ENCODE measurements at places on chromosomes 5 and 9.

GRCh38 chr5:134525683-134526482 is 413 bp downstream of the JADE2 start:
- H3K27me3 ChIP-seq = no peaks in the 10 kb centered on the region
- peak overlapping the region; percentile 93 for H3K27ac ChIP-seq
- peak overlapping the region; percentile 95 for H3K4me3 ChIP-seq
- DNase-seq = peak; percentile 42

DNA sequence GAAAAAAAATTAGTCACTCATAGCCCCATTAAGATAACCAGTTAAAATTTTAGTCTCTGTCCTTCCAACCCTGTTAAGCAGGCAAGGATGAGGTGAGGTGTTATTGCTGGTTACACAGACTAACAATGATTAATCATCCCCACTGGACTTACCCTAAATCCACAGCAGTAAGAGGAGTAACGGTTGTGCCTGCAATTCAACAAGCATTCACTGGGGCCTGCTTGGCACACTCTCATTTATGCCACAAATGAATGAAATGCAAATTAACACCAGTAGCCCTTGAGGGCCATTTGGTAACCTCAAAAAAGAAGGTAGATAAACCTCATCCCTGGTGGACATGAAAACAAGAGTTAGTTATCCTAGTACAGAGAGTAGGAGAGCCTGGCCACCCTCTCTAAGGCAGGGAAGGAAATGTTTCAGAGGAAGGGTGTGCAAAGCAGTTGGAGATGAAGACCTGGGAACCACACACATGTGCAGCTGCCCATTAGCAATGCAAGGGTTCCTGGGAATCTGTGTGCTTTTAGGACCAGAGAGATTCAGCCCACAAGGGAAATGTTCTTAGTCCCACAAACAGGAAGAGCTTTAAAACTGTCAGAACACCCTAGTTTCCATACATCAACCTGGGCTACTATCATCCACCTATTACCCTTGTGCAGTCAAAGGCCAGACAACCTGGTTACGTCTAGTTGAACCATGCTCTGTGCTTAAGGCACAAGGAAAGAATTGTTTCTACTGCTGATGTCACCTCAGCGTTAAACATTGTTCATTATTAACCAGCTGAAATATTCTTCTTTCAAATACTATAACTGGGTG is 7.7 kb downstream of the LHFPL2 start:
- H3K27me3 ChIP-seq = peaks cover 44% of the 10 kb centered on the region
- H3K4me1 ChIP-seq = no peaks in the 10 kb centered on the region
- H3K36me3 ChIP-seq = peaks cover 2% of the 10 kb centered on the region
- H3K4me3 ChIP-seq = no peak overlapping the region
- no peak overlapping the region for H3K27ac ChIP-seq

- H3K36me3 ChIP-seq = no peaks in the 10 kb centered on the region
- H3K27ac ChIP-seq = no peak overlapping the region
- peaks cover 16% of the 10 kb centered on the region for H3K4me1 ChIP-seq
Observed at GRCh38 chr5:43110606-43111170, 10.0 kb upstream of the ZNF131 start.

DNA sequence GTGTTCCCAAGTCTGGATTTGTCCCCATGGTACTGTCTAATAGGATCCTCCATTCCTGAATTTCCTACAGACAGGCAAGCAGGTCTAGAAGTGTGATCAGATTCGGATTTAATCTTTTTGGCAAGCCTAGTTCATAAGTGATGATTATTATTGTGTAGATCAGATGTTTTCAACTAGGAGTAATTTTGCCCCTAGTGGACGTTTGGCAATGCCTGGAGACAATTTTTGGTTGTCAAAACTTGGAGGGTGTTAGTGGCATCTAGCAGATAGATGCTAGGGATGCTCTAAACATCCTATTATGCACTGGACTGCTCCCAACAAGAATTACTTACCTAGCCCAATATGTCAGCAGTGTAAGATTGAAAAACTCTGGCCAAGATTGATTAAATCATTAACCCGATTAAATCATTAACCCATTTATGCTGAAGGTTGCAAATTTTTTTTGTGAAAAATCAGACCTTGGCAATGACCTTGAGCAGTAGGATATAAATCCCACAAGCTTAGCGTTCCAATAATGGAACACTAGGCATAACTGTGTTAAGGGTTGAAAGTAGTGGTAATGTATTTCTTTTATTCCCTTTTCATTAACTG is 28.2 kb downstream of the TCERG1 start:
- no peaks in the 10 kb centered on the region for H3K27me3 ChIP-seq
- no peaks in the 10 kb centered on the region for H3K4me1 ChIP-seq
- H3K4me3 ChIP-seq = no peak overlapping the region

- H3K27ac ChIP-seq = no peak overlapping the region
- peaks cover 93% of the 10 kb centered on the region for H3K27me3 ChIP-seq
- peak overlapping the region; percentile 51 for H3K4me3 ChIP-seq
- no peak for DNase-seq
- H3K4me1 ChIP-seq = peaks cover 37% of the 10 kb centered on the region
Observed at GRCh38 chr9:93952119-93952783, 2.9 kb downstream of the BARX1 start.

DNA sequence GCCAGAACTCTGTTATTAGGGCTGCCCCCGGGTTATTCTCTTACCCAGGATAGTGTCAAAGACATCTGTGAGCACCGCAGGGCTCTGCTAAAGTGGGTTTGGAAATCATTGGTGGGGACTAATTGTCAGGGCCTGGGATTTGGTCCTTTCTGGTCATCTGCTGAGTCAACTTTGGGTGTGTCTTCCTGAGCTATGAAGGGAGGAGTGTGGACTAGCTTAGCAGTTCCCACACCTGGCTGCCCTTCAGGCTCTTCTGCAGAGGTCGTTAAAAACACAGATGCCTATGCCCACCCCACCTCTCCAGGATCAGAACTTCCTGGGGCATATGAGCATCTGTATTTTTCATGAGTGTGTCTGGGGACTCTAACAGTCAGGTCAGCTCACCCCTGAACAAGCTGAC is 352.2 kb downstream of the SLIT3 start:
- H3K36me3 ChIP-seq = no peaks in the 10 kb centered on the region
- peaks cover 22% of the 10 kb centered on the region for H3K27me3 ChIP-seq
- no peak for DNase-seq
- H3K4me1 ChIP-seq = no peaks in the 10 kb centered on the region

DNA sequence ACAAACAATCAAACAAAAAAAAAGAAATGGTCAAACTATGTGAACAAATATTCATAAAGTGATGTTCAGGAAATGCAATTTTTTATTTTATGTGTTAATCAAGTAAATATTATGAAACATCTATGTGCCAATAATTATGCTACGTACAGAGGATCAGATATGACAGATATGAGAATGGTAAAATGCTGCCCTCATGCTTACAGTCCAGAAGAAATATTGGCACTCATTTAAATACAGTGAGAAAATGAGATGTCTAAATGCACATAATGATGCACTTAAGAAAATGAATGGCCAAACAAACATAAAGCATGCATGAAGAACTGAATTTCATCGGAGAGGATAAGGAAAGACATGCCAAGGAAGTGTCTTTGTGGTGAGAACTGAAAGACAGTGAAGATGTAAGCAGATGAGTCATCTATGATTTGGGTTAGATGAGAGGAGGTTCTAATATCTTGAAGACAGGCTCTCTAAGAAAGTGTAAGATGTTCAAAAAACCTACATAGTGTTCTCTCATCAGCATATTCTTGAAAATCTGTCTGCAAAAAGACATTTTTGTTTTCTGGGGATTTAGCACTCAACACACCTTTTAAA is 1231.1 kb upstream of the ACO1 start:
- H3K27me3 ChIP-seq = no peaks in the 10 kb centered on the region
- no peak overlapping the region for H3K27ac ChIP-seq
- H3K4me1 ChIP-seq = no peaks in the 10 kb centered on the region
- DNase-seq = no peak
- H3K4me3 ChIP-seq = no peak overlapping the region
- no peaks in the 10 kb centered on the region for H3K36me3 ChIP-seq

DNA sequence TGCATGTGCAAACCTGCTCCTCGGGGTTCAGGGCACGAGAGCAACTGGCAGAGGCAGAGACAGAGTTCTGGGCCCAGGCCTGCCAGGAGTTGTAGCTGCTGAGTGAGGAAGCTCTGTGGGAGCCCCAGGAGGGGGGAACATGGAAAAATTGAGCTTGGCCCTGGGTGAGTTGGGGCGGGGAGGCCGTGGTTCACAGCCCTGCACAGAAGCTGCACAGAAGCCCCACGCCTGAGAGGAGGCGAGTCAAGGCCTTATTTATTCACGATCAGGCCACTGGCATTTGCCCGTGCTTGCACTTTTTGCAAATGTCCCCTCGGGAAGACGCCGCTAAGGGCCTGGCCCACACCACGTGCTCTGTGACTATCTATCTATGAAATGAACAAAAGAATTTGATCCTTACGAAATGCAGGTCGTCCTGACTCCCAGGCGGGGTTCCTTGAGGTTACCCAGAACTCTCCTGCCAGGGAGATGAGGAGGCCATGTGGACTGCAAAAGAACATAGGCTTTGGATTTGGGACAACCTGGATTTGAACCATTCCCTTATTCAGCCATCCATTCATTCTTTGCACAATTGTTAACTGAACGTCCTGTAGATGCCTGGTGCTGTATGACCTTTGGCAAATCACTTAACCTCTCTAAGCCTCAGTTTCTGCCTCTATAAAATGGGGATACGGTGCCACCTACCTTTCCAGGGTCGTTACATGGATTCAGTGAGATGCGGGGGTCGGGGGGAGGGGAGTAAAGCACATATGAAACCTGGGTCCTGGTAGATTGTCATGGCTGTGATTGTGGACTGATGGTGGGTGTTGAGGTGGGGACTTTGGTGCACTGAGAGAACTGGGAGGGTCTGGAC is 17.9 kb downstream of the COL27A1 start:
- no peaks in the 10 kb centered on the region for H3K4me1 ChIP-seq
- H3K36me3 ChIP-seq = no peaks in the 10 kb centered on the region
- H3K27me3 ChIP-seq = peaks cover 32% of the 10 kb centered on the region
- H3K27ac ChIP-seq = no peak overlapping the region
- DNase-seq = no peak
- H3K4me3 ChIP-seq = no peak overlapping the region

DNA sequence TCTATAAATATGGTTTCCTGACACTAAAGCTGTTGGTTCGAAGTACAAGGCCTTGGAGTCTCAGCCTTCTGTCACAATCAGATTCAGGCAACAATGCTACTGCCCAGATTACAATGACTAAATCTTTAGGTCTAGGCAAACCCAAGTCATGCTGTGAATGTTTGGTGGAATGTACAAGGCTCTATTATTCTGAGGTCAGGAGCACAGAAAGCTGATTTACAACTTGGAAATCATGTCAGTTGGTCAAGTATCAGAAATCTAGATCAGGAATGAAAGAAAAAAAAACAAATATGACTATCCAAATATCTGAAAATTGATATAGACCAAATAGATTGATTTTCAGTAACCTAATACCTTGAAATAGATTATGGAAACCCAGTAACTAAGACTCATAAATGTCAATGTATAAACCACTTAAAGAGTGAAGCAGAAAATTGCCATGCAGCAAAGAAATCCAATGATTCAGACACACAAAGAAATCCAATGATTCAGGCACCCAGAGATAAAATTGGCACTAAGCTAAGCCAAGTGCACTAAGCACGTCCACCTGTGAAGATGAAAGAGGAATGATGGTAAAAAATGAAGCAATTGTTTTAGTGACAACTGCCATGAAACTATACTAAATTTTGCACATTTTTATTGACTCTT is 588.0 kb upstream of the TUSC1 start:
- no peak overlapping the region for H3K4me3 ChIP-seq
- no peaks in the 10 kb centered on the region for H3K36me3 ChIP-seq
- H3K27ac ChIP-seq = no peak overlapping the region
- DNase-seq = no peak
- no peaks in the 10 kb centered on the region for H3K27me3 ChIP-seq

DNA sequence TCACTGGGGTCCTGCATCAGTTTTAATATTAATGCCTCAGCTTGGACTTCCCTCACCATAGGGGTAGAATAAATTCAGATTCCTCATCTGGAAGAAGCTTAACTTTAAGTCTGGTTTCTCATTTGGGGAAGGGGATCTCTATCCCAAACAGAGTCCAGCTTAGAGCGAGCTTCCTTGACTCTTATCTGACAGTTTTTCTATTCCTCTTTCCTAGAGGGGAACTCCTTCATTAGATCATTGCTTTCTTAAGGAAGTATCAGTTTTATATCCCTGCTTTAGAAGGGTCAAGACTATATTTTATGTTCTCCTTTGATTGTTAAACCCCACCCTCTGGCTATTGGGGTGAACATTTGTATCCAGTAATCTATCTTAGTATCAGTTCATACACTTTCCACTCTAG is 24.2 kb upstream of the CDC42SE2 start:
- H3K4me1 ChIP-seq = no peaks in the 10 kb centered on the region
- no peak overlapping the region for H3K4me3 ChIP-seq
- no peaks in the 10 kb centered on the region for H3K27me3 ChIP-seq
- no peak overlapping the region for H3K27ac ChIP-seq
- DNase-seq = no peak

- H3K27me3 ChIP-seq = peaks cover 29% of the 10 kb centered on the region
- no peaks in the 10 kb centered on the region for H3K4me1 ChIP-seq
- no peaks in the 10 kb centered on the region for H3K36me3 ChIP-seq
Observed at GRCh38 chr5:158162479-158163034, 303.6 kb upstream of the CLINT1 start.

- DNase-seq = no peak
- H3K27me3 ChIP-seq = no peaks in the 10 kb centered on the region
- H3K4me3 ChIP-seq = no peak overlapping the region
- no peak overlapping the region for H3K27ac ChIP-seq
- peaks cover 42% of the 10 kb centered on the region for H3K4me1 ChIP-seq
Observed at GRCh38 chr9:124290743-124291554, 33.2 kb downstream of the NEK6 start.

DNA sequence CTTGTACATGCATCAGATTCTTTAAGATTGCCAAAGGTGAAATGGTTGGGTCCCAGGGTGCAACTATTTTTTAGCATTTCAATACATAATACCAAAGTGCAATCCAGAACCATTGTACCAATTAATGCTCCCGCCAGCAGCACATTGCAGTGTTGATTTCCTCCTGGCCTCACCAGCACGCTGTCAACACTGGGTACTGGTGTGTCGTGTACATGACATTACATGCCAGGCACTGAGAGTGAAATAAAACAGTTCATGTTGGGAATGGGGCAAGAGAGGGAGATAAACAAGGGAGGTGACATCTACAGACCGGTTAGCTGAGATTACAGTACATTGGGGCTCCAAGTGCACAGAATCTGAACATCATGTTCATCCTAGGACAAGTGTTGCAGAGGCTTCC is 37.8 kb downstream of the HMGCS1 start:
- DNase-seq = no peak
- peaks cover 26% of the 10 kb centered on the region for H3K27me3 ChIP-seq
- no peaks in the 10 kb centered on the region for H3K4me1 ChIP-seq
- H3K4me3 ChIP-seq = no peak overlapping the region

- no peaks in the 10 kb centered on the region for H3K4me1 ChIP-seq
- H3K27me3 ChIP-seq = peaks cover 14% of the 10 kb centered on the region
- H3K4me3 ChIP-seq = no peak overlapping the region
- H3K27ac ChIP-seq = no peak overlapping the region
- H3K36me3 ChIP-seq = no peaks in the 10 kb centered on the region
Observed at GRCh38 chr5:62066761-62067277, 239.2 kb upstream of the KIF2A start.

GRCh38 chr9:581673-582497 is 259.6 kb upstream of the DMRT1 start:
- H3K27me3 ChIP-seq = peaks cover 20% of the 10 kb centered on the region
- no peaks in the 10 kb centered on the region for H3K36me3 ChIP-seq
- H3K4me3 ChIP-seq = no peak overlapping the region

- H3K27me3 ChIP-seq = peaks cover 47% of the 10 kb centered on the region
- peaks cover 7% of the 10 kb centered on the region for H3K4me1 ChIP-seq
- H3K27ac ChIP-seq = no peak overlapping the region
- DNase-seq = no peak
- peak overlapping the region; percentile 14 for H3K4me3 ChIP-seq
Observed at GRCh38 chr5:31855134-31856040, 216.5 kb downstream of the PDZD2 start.

GRCh38 chr5:148748702-148749392 is 77.6 kb upstream of the ADRB2 start:
- peaks cover 1% of the 10 kb centered on the region for H3K36me3 ChIP-seq
- H3K4me3 ChIP-seq = no peak overlapping the region
- no peak for DNase-seq
- no peak overlapping the region for H3K27ac ChIP-seq

Data from central memory CD8-positive, alpha-beta T cell (primary cell).